ENCODE measurements at places on chromosomes 4 and X. TPM values are rescaled to one million over a fixed set of nuclear protein-coding genes. Genes with fewer than 3 reads are reported as not detected.

DNA sequence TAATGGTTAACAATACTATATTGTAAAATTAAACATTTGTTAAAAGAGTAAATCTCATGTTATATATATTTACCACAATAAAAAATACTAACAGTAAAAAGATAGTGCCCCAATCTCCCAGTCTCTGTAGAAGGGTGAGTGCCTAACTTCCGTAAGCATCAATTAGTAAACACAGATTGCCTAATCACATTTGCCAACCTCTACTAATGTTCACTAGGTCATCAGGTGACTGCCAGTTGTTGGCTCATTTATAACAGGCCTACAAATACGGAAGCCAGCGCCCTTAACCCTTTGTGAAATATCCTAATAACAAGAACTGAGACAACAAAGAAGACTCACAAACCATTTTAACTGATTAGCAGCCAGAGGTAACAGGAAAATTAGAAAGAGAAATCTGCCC lies 345.1 kb downstream of the INPP4B start:
- DNase-seq, result no peak

- DNase-seq, result no peak
These were observed 30.2 kb downstream of the NEK1 start for GRCh38 chr4:169582203-169582602.

- no peak for DNase-seq
These were observed 93.8 kb downstream of the HDAC8 start for GRCh38 chrX:72478853-72479252.

Gene HTRA3
- total RNA-seq, result 4.0 TPM
